Amygdala (tissue), 56 donors: ENCODE measurements at places on chromosomes 5 and 9.

DNA sequence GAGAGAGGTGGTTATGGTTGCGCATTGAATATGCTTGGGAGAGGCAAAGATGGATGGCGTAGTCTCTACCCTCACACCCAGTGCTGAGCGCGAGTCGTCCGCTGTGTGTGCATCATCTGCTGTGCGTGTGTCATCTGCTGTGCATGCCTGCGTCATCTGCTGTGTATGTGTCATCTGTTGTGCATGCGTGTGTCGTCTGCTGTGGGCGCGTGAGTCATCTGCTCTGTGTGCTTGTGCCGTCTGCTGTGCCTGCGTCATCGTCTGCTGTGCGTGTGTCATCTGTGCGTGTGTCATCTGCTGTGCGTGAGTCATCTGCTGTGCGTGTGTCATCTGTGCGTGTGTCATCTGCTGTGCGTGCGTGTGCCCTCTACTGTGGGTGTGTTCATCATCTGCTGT is 68.0 kb upstream of the IRX4 start:
- DNase-seq: no peak

GRCh38 chr5:62486672-62487071 is 74.1 kb downstream of the IPO11 start:
- DNase-seq: no peak

DNA sequence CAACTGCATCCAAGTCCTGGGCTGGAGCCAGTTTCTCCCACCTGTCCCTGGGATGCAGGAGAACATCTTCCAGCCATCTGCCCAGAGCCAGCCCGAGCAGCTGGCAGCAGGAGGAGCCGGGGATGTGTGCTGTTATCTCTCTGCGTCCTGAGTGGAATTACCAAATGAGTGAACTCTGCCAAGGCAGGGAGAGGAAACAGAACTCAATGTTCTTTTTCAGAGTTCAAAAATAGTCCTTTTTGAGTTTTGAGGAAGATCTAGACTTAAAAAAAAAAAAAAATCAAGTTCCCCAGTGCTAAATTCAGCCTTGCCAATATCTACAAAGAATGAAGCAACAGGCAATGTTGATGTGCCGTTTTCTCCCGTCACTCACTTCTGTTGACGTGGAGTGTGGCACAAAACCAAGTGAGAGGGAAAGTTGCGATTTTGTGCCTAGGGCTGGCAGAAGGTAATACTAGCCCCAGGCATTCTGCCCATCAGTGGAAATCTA is 56.2 kb downstream of the TMOD1 start:
- no peak for DNase-seq

GRCh38 chr5:135127439-135128240 is 93.6 kb upstream of the PITX1 start:
- no peak for DNase-seq

DNA sequence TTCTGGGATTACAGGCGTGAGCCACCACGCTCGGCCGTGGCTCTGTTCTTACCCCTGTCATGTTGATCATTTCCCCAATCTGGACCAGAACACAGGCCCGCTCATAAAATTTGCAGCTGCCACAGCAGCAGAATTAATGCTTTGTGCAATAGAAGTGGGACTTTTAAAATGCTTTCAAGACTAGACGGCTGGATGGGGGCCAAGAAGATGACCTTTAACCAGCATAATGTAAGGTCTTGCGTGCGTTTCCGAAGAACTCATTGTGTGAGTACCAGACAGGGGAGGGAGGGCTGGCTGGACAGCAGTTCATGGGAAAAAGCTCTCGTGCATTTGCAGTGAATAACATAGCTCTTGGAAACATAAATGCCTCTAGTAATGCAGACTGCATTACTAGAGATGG is 3.5 kb upstream of the WDR38 start:
- DNase-seq: no peak

GRCh38 chr9:115211413-115212124 is 93.6 kb upstream of the TNC start:
- DNase-seq: no peak

- DNase-seq: no peak
Measured at GRCh38 chr5:83475391-83475863, 3.9 kb downstream of the VCAN start.

DNA sequence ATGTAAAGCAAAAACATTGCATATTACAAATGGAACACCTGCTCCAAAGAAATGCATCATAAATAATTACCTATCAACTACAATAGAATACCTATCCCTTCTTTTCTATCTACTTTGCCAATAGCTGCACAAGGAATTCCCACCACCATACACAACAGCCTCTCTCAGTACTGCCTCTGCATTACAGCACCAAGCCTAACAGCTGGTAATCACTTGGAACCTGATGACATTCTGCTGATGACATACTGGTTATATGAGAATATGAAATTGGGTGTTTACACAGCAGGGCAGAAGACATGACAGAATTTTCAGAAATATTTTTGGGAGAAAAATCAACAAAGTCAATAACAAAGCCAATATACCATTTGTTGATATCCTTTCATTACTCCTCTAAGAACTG is 43.2 kb downstream of the PSMB7 start:
- no peak for DNase-seq

GRCh38 chr5:57598756-57599155 is 116.1 kb upstream of the ACTBL2 start:
- DNase-seq: no peak

GRCh38 chr5:87138091-87138805 is 129.4 kb upstream of the RASA1 start:
- no peak for DNase-seq

DNA sequence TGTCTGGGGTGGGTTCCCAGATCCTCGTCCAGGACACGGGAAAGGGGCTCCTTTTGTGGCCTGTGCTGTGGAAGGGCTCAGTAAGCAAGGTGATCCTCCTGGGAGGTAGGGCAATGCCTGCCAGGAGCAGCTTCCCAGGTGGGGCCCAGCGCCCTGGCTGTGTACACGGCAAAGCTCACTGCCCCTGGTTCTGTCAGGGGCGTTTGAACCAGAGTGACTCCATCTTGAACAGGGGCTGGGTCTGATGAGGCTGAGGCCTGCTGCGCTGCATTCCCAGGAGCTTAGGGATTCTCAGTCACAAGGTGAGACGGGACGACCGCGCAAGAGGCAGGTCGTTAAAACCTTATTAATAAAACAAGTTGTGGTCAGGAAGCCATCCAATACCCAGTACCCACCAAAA is 19.9 kb upstream of the SLC12A7 start:
- no peak for DNase-seq

GRCh38 chr9:136565086-136565714 is 19.4 kb upstream of the NOTCH1 start:
- DNase-seq: no peak

DNA sequence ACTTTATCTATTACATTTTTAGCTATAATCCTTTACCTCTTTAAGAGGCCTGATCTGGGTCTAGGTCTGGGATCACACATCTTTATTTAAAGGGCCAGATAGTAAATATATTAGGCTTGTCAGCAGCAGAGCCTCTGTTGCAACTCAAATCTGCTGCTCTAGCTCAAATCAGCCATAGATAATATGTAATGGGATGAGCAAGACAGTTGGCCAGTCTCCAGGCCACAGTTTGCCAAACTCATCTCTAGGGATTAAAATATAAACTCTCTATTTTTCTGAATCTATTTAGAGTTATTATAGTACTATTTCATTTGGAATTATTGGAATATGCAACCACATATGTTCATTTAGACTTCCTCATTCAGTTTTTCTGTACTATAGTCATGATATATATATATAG is 115.9 kb upstream of the MINAR2 start:
- no peak for DNase-seq

DNA sequence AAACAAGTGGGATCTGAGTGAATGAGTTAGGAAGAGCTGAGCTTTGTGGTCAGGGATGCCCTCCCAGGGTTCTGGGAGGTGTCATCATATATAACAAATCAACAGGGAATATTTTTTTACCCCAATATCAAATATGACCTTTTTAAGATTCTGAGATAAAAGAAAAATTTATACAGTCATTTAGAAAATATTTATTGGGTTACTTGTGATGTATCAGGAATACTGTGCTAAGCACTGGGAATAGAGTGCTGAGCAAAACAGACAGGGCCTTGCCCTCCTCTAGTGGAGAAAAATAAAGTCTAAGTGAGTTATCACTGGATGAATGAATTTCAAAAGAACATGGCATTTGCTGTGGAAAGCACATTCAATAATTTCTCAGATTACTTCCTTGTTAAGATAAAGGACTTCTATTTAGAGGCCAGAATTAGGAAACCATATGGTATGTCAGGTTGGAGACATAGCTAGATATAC is 102.9 kb downstream of the BOD1 start:
- no peak for DNase-seq

DNA sequence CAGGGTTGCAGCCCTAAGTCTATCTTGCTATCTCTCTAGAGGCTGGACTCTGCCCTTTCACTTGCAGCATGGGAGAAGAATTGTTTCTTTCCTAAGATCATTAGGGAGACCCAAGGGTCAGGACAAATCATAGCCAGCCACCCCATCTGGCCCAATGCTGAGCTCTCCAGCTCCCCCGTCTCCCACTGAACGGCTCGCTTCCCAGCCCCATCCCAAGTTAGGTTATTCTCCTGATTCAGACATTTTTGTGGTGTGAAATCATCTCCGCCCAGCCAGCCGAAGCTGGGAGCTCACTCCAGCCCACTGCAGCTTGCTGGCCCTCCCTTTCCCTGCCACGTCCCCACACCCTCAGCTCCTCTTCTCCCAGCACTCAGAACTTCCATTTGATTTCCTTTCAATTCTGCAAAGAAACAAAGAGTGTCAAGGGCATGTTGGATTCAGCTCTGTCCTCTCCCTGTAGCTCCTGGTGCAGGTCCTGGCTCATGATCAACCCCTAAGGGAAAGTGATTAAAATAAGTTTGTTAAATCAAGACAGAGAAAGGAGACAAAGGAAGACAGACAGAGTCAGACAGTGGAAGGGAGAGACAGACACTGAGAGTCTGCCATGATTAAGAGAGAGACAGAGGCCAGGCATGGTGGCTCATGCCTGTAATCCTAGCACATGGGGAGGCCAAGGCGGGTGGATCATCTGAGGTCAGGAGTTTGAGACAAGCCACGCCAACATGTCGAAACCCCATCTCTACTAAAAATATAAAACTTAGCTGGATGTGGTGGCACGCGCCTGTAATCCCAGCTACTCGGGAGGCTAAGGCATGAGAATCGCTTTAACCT is 12.6 kb upstream of the SPARC start:
- DNase-seq: no peak

DNA sequence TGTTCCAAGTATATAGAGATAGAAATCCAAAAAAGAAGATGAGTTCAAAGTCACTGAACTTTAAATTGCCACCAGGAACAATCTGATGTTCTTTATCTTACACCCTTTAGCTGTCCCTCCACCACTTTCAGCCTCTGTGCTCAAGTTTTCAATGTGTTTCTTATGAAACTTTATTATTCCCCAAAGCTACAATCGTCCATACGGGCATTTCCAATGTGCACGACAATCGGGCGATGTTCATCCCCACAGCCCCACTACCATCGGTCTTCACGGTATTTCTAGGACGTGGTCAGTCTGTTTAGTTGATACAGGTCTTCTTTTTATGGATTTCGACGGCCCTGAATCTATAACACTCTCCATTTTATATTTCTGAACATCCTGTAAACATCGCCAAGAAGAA is 238.7 kb upstream of the DAP start:
- DNase-seq: no peak

- no peak for DNase-seq
Measured at GRCh38 chr5:1030801-1031271, 22.2 kb downstream of the NKD2 start.

DNA sequence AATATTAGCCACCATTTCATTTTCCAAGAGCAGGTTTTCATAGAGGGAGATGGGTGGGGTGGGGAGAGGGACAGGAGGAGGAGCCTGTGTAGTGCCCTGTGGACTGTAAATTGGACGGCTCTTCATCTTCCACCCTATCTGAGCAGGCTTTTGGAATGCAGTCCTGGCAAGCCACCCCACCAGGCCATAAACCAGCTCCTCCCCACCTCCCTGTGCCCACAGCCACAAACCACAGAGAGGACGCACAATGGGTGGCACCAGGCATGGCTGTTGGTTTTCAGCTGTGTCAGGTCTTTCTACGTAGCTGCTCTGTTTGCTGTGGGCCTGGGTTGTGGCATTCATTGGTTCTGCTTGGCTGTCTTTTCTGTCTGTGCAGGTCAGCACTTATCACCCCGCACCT is 58.0 kb downstream of the PLAC8L1 start:
- no peak for DNase-seq

- no peak for DNase-seq
Measured at GRCh38 chr9:5566054-5566618, 55.8 kb downstream of the PDCD1LG2 start.

GRCh38 chr5:180007582-180007981 is 64.0 kb downstream of the RNF130 start:
- DNase-seq: no peak

- no peak for DNase-seq
Measured at GRCh38 chr9:7315116-7315515, 484.5 kb downstream of the DMAC1 start.

DNA sequence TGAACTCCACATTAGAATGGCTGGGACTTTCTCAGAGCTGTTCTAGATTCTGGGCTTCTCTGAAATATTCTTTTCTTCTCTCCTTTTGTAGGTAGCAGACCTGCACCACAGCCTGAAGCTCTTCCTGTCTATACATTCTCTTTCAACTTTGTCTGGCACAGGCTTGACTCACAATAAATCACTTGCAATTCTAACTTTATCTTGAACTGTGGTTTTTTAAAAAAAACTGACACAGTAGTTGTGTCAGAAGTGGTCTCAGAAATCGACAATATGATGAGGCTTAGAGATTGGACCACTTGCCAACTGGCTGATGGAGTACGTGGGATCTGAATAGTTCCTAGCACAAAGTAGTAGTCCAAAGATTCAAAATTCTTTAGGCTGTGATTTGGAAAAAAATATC is 24.1 kb upstream of the CDH9 start:
- DNase-seq: no peak

DNA sequence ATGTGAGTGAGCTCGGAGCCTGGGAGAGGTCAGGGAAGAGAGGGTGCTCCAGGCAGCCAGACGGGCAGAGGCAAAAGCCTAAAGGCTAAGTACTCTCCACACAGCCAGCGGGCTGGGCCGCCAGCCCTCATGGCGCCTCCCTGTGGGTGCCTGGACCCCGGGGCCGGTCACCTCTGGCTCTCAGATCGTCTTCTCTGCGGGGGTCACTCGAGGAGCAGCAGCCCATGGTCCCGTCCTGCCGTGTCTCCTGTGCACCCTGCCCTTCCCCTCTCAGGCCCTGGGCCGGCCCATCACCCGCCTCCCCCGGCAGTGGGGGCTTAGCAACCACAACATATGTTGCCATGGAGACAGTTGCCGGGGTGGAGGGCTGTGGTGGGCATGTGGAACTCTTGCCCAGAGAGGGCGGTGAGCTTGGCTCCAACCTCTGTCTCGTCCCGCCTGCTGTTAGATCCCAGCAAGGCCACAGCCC is 4.2 kb downstream of the AK1 start:
- peak; percentile 46 for DNase-seq
